M059J (cell line): ENCODE measurements at places on chromosomes 11 and 22. TPM values are rescaled to one million over a fixed set of nuclear protein-coding genes. Genes with fewer than 3 reads are reported as not detected.

DNA sequence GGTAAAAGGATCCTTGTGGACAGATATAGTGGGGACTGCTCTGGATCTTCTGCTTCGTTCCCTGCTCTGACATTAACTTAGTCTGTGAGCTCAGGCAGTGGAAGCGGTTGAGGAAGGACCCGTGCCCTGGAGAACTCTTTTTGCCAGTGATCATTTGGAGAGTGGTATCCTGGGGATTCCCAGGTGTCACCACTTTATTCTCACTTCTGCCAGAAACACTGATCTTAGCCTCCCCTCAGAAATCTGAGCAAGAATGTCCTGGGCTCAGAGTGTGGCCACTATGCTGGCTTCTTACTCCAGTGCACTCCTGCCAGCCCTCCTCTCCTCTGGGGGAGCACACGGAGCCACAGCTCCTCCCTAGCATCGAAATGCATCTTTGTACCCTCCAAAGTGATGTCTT lies 7.6 kb upstream of the PHOX2A start:
- DNase-seq: no peak

DNA sequence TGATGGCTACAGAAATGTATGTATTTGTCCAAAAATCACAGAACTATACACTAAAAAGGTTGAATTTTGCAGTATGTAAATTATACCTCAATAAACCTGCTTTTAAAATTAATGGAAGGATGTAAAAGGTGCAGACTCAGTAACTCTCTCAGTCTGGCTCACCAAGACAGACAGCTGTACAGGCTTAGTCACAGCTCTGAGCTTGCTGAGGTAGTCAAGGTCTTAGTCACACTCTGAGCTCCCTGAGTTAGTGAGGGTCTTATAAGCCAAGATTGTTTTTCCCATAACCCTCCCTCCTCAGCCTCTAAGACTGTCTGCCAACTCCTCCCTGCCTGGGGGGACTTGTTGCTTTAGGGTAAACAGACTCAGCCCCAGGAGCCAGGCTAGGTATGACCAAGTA lies 59.3 kb upstream of the IZUMO1R start:
- peak; percentile 10 for DNase-seq

PRR33 gene
- total RNA-seq: not detected in 2 replicates

RBFOX2 gene
- total RNA-seq: 59.6 and 78.5 TPM in 2 replicates

- DNase-seq: no peak
These were observed 144.0 kb downstream of the FBXO7 start for GRCh38 chr22:32618441-32619140.

- no peak for DNase-seq
These were observed 10.6 kb downstream of the WNT7B start for GRCh38 chr22:45966320-45966894.

KCNK4 gene
- total RNA-seq: 0.10 TPM in 1 of 2 replicates, not detected in the other

GRCh38 chr22:35089139-35089538 lies 23.2 kb downstream of the ISX start:
- DNase-seq: no peak

- no peak for DNase-seq
These were observed 394.0 kb downstream of the MIAT start for GRCh38 chr22:27051407-27051806.

SPDYC gene
- total RNA-seq: not detected in 2 replicates

- no peak for DNase-seq
These were observed 125.0 kb downstream of the KCNQ1OT1 start for GRCh38 chr11:2574553-2575535.

WT1 gene
- 4.6 and 5.9 TPM in 2 replicates for total RNA-seq

DNA sequence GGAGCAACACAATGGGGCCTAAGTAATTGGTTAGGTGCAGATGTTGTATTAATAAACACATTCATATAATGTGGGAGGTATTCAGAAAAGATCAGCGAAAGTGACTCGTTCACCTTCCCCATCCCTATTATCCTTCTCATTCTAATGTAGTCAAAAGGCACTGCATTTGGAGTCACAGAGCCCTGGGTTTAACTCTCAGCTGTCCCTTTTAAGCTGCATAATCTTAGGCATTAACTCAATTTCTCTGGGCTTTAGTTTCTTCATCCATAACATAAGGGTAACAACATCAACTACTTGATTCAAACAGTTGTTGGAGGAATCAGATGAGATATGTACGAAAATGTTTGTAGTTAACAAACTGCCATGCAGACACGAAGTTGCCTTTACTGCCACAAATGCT lies 187.6 kb upstream of the PITPNB start:
- no peak for DNase-seq

DNA sequence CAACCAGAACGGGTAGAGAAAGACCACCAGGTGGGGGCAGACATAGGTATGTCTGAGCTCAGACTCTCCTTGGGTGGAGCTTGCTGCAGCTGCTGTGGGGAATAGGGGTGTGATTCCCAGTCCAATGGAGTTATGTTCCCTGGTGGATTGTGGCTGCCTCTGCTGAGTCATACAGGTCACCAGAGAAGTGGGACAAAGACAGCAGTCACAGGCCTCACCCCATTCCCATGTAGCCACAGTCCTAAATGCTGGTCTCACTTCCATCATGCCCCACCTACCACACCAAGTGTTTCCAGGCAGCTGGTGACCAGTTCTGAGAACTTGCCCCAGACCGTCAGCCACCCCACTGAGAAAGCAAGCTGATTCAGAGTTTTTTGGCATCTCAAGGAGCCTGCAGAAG lies 17.5 kb downstream of the OR52E5 start:
- no peak for DNase-seq

DNA sequence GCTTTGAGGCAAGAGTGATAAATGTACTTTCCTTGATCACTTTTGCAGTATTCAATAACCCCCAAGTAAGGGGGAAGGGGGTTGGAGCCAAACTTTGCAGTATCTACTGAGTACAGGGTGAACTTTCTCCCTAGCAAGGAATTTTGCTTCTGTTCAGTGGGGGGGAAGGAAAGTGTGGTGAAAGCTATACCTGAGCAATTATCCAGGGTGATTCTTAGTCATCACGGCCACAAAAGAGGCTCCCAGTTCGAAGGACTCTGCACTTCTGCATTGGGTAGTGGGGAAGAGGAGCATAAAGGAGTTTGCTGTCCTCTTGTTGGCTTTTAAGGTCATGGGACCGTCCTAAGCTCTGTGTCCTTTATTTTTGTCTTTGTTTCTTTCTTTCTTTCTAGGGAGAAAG lies 346.5 kb upstream of the SYN3 start:
- no peak for DNase-seq

DNA sequence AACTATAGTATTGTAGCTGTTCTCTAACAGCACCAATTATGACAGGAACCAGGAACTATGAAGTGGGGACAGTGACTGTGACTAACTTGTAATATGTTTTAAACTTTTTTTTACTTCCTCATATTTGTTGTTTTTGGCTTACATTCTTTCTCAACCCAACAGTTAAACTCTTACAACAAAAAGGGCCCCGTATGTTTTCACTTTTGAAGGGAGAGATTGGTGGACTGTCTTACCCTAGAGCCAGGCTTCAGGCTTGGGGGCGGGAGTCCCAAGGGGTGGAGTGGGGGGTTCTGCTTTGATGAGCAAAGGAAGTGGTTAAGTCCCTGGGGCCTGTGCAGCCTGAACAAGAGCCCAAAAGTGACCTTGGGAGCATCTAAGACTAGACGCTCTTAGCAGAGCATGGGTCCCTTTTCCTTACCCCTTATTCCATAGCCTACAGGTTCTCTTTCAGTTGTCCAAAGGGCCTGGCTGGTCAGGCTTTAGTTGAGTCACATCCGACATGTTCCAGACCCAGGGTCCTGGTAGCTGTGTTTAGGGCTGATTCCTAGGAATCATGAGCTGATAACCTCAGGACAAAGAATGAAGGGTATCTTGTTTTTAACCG lies 38.8 kb downstream of the STIM1 start:
- peak; percentile 59 for DNase-seq

DNA sequence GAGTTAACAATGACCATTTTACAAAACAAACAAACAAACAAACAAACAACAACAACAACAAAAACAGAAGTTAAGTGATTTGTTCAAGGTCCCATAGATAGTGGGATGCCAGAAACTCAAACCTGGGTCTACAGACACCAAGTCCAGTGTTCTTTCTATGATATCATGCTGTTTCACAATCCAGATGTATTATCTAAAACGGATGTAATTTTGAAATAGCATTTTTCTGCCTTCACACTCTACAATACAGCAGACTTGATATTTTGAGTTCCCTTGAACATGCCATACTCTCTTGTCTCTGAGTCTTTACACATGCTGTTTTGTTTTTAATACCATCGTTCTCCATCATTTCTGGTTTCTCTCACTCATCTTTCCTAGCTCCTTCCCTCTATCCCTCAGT lies 104.5 kb downstream of the RELT start:
- DNase-seq: no peak

DNA sequence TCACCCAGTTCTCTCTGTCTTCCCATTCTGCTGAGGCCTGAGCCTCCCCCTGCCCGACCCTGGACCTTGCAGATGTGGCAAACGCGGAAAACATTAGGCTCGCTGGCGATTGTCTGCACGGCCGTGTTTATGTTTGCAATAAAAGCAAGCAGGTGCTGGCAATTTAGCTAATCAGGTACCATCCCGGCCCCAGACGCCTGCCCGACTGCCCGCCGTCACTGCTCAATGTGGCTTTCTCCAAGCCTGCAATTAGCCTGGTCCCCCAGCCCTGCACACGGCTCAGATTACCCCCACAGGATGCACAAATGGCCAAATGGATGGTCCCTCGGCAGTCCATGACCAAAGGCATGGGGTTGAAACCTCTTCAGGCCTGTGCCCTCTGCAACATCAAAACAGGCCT lies 259.7 kb downstream of the MN1 start:
- DNase-seq: no peak

DDTL gene
- 3.7 and 4.1 TPM in 2 replicates for total RNA-seq

CCDC73 gene
- total RNA-seq: not detected in 2 replicates

DNA sequence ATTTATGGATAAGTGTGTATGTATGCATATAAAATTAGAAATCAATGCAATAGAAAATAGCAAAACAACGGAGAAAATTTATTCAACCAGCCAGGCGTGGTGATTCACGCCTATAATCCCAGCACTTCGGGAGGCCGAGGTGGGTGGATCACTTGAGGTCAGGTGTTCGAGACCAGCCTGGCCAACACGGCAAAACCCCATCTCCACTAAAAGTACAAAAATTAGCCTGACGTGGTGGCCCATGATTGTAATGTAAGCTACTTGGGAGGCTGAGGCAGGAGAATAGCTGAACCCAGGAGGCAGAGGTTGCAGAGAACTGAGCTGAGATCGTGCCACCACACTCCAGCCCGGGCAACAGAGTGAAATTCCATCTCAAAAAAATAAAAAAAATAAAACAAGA lies 5.5 kb downstream of the KRTAP5-6 start:
- no peak for DNase-seq

CCDC87 gene
- 0.17 TPM in 1 of 2 replicates, not detected in the other for total RNA-seq

DNA sequence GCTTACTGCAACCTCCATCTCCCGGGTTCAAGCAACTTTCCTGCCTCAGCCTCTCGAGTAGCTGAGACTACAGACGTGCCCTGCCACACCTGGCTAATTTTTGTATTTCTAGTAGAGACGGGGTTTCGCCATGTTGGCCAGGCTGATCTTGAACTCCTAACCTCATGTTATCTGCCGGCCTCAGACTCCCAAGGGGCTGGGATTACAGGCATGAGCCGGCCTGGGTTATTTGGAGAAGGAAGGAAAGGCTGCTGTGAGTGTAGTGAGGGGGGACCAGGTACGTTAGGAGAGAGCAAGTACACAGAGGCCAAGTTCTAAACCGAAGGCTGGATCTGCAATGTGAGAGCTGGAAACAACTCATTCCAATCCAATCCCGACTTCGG lies 453 bp downstream of the BATF2 start:
- no peak for DNase-seq

DNA sequence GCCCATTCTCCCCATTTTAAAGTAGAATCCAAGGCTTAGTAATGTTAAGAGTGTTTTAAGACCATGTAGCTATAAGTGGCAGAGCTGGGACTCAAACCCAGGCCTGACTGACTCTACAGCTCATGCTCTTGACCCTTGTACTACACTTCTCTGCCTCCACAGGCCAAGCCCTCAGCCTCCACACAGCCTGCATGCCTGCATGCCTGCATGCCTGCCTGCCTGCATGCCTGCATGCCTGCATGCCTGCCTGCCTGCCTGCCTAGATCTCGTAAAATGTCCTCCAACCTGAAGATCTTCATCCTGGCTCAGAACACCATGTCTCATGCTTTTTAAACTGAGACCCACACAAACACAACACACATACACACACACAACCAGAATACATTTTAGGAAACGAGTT lies 18.6 kb downstream of the TBC1D10A start:
- DNase-seq: no peak

DNA sequence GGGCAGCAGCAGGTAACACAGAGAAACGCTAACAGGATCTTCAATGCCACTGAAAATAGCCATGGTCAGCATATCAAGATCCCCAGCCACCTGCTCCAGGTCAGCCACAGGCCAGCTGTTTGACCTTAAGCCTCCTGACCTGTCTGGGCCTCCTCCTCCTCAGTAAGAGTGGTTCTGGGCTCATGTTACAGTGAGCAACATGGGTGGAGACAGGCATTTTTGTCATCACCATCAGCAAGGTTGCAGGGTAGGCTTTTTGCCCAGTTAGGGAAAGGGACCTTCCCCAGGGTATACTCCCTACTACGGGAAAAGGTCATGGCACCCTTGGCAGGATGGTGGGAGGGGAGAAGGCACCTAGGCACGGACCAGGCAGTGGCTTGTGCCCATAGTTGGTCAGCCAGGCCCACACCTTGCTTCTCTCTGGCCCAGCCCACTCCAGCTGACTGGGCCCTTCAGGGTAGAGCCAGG lies 131.8 kb upstream of the PARVA start:
- no peak for DNase-seq

DEFB131B gene
- not detected in 2 replicates for total RNA-seq

DNA sequence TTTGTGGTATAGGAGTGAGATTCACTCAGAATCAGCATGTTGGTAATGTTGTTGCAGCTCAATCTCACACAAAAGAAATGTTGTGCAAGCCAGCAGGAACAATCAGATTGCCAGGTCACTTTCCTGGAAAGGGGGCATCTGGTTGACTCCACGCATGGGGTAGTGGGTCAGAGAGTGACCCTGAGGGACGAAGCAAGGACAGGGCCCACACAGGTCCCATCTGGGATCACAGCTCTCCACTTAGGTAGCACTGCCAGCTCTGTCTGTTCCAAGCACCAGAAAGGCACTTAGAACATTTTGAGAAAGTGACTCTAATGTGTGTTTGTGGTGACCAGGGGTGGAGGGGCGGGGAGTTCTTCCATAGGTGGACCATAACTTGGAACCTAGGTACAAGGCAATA lies 109.5 kb downstream of the RASSF10 start:
- no peak for DNase-seq

DNA sequence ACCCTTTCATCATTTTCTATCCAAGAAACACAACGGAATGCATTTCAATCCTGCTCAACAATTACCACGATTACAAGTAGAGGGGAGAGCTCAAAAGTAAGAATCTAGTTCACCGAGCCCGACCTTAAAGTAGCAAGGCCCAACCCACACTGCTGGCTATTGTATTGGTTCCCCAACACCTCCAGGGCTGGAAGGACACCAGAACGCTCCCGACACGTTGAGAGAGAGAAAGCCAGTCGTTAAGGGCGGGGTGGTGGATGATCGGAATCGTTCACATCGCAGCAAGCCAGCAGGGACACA lies 690 bp downstream of the CKAP5 start:
- no peak for DNase-seq

GGTLC3 gene
- not detected in 2 replicates for total RNA-seq

- no peak for DNase-seq
These were observed 21.8 kb upstream of the OR5AN1 start for GRCh38 chr11:59336931-59337330.
